Uterus (tissue), 4 donors: ENCODE measurements at places on chromosomes 3 and 15.

DNA sequence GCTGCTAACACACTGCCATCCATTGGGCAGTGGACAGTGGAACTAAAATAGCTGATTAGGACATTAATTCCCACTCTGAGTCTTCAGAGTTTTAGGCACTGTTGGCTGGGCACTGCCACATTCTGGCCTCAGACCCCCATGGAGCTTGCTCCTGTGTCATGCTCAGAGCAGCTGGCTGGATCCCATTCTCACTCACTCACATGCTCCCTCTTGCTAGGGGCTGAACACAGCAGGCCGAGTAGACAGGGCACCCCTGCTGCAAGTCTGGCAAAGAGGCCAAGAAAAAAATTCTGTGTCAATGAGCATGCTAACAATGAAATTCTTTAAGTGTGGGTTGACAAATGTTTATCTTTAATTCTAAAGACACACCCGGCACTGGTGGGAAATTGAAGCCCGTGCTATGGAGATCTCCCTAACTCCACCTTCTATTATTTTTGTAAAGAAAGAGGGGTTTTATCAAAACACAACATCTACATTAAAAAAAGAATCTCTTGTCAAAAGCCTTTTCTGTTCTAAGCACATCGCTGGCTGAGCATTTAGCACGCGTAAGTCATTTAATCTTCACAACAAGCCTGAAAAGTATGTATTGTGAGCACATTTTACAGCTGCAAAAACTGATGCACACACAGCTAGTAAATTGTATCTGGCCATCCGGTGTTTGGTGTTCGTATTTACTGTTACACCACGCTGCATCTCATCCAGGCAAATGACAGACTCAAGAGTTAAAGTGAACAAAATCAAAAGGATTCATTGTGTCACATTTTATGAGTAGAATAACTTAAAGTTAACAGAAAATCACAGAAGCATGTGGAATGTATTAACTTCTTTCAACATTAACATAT is 362.1 kb downstream of the PLOD2 start:
- no peak for DNase-seq

GRCh38 chr15:78266229-78266628 is 1.9 kb downstream of the DNAJA4 start:
- DNase-seq: no peak

DNA sequence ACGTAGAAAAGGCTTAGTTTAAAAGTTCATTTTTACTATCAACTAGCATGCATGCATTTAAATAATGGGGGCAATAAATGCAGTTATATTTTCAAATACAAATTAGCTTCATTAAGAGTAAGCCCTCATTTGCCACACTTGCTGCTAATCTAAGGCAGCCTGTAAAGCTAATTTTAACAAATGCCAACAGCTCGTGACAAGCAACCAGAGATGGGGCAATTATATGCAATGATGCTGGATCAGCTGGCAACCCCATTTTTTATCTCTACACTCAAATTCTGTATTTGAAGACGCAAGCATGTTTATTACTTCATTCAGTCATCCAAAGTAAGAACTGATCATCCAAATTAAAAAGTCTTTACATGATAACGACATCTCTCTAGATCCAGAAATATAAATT is 12.1 kb downstream of the RFTN1 start:
- DNase-seq: no peak

- DNase-seq: no peak
Observed at GRCh38 chr15:57306944-57307411, 69.3 kb upstream of the CGNL1 start.

DNA sequence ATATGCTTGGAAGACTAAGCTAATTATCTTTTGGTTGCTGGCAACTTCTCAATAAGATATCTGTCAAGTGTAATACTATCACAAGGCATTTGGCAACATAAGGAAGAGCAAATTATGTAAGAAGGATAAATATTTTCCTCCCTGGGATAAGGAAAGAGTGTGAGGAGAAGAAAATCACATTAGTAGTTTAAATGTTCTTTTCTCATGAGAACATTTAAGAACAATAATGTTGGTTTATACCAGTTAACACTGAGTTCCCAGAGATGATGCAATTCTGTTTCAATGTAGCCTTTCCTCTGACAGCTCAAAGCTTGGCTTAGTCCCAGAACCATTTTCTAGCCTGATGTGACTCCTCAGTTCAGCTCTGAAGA is 66.1 kb upstream of the NPHP3 start:
- peak; percentile 20 for DNase-seq
